ENCODE measurements at places on chromosomes 6 and 20.

DNA sequence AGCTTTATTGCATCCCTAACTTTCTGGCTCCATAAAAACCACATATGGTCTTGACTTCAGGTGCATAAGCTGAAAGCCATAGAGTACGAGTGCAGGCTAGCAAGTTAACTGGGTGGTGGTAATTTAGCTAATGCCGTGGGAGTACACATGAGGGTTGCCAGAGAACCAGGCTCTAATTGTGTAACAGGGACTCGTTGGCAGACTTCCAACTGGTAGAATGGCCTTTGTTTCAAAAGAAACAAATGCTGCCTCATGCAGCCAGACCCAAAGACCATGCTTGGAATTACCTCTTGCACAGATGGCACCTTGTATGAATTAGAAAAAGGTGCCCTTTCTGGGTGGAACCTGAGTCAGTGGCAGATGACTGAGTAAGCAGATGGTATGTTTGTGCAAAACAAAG is 73.2 kb downstream of the LY86 start:
- no peak for DNase-seq

DNA sequence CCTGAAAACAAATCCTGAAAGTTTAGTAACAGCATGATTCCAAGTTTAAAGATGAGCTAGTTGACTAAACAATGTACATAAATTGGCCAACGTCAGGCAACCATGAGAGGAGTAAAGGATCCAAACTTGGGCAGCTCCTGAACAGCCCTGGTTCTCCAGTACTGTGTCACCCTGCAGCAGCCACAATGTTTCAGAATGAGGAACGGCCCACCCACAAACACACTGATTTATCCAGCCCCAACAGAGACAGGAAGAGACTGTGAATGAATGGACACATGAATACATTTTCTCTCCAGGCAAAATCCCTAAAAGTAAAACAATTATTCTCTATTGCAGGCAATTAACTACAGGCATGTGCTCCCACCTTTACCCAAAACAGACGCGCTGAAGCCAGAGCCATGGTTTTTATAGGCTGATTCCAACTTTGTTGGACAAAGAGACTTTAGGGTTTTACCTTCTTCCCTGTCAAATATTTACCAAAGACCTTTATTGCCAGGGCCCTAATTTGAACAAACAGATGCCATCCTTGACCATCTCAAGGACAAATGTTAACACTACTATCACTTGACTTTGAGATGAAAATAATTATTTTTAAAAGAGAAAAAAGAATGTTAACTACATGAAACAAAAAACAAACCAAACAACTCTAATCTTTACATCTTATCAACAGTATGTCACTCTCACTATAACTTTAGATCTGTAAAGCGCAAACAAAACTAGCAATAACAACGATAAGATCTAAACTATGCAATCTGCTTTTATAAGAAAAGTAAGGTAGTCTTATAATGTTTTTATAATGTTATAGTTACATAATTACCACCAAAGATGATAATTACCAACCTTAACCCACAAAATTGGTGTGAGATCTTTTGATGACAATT is 22.9 kb downstream of the CNKSR3 start:
- no peak for DNase-seq

DNA sequence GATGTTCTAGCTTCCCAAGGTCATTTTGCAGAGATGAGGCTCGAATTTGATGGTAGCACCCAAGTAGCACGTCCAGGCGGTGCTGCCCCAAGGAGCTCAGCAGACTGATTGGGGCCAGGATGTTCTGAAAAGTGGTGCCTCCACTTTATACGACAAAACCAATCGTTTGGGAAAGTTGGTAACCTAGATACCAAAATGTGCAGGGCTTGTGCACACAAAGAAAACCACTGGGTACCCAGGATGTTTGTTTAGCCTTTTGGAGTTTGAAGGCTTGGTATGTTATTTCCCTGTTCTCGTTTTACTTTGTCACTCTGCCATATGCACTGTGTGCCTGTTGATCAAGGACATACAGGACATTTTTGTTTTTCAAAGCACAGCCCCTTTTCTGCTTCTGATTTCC is 40.7 kb upstream of the PBOV1 start:
- no peak for DNase-seq

GRCh38 chr6:145031962-145032361 is 703.4 kb downstream of the EPM2A start:
- no peak for DNase-seq

- DNase-seq: no peak
Measured at GRCh38 chr6:74250161-74250818, 554.3 kb downstream of the CD109 start.

- peak; percentile 49 for DNase-seq
Measured at GRCh38 chr20:1813101-1813529, 82.1 kb upstream of the SIRPA start.

GRCh38 chr6:36844232-36845170 is 5.3 kb upstream of the CPNE5 start:
- no peak for DNase-seq

GRCh38 chr6:33427585-33428223 is 7.8 kb downstream of the SYNGAP1 start:
- no peak for DNase-seq

DNA sequence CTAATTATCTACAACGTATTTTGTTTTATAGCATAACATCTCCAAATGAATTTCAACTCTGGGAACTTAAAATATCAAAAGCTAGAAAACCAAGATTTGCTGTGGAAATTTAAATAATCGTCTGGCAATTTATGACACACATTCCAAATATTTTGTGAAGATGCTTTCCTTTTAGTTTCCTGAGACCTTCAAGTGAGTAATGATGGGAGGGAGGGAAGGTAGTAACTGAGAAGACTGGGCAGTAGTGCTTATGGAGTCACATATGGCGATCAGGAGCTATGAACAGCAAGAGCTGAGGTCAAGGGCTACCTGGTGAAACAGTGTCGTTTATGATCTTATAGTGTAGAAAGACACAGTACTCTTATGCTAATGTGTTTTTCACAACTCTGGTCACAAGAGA is 178.2 kb upstream of the THEMIS start:
- DNase-seq: no peak

DNA sequence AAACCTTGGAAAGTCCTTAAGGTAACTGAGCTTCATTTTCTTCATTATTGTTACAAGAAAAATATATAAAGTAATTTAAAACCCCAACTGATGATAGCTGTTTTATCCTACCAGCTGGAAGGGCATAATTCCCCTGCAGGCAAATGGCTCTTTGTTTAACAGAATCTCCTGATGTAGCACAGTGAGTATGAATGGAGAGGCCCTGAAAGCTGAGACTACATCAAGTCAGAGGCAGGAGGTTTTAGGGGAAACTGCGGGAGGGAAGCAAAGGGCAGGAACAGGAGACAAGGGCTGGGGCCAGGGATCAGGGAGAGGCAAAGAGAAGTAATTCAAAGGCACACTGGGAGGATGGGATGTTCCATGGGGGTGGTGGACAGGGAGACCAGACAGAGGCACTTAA is 119.0 kb upstream of the LRFN2 start:
- DNase-seq: no peak

GRCh38 chr20:9280666-9281065 is 211.8 kb downstream of the PLCB4 start:
- no peak for DNase-seq

- DNase-seq: no peak
Measured at GRCh38 chr6:170137176-170137891, 153.5 kb downstream of the DLL1 start.

DNA sequence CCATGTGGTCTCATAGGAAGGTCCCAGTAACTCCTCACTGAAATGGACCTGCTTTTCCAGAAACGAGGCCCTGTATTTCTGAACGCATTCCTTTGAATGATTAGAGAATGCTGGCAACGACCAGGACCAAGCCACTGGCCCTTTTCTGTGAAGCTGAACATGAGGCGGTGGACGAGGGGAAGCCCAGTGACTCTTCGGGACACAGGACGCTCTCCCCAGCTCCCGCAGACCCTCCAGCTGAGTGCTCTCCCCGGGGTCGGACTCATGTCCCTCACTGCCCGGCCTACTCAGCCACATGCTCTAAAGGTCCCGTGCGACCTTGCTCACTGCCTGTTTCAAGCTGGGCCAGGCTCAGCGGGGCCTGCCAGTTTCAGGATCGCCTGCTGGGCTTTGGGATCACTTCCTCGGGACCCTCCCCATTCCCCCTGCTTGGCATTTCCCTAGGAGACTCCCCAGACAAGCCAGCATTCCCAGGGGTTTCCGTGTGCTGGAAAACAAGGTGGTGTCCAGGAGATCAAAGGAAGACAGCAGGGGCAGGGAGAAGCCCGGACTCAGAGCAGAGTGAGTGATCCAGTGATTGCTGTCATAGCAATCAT is 2.6 kb upstream of the CST9 start:
- no peak for DNase-seq

GRCh38 chr6:127276331-127276730 is 9.7 kb downstream of the RNF146 start:
- DNase-seq: no peak

DNA sequence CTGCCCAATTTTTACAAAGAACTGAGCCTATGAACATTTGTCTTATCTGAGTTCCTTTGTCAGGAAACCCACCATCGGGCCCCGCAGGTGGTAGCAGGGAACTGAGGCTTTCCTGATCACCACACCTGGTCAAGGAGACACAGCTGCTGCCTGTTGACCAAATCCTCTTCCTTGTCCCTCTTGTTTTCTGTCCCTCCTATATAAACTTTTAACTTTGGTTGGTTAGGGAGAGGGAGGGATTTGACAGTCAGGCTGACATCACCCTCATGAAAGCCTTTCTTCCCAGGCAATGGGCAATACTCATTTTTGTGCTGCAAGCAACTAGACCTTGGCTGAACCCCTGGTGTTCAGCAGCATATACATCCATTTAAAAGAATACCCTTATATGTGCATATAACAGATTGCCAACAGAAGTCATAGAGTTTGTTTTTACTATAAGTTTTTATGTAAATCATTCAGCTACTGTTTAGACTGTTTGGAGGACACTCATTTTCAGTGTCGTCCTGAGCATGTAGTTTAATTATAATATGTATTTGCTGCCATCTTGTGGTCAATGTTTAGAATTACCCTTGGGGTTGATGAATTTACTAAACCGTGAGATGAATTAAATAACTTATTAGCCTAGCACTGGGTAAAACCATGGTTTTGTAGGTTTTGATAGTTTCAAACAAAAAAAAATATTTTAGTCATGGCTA is 17.0 kb downstream of the CRISP1 start:
- DNase-seq: peak; percentile 32

DNA sequence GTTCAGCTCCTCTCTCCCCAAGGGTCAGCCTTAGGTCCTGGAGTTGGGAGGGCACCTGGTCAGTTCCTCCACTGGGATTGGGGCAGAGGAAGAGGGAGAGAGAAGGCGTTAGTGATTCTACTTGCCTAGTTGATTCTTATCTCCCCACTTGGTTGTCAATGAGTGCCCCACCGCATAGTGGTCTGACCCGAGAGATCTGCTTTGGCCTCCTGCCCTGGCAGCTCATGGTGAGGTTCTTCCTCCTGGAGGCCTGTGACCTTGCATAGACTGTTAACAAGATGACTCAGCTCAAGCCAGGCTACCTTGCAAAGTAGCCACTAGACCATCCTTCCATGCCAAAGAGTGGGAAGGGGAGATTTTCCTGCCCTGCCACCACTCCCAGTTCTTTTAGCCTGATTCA is 160.6 kb downstream of the TMEM200A start:
- DNase-seq: no peak

DNA sequence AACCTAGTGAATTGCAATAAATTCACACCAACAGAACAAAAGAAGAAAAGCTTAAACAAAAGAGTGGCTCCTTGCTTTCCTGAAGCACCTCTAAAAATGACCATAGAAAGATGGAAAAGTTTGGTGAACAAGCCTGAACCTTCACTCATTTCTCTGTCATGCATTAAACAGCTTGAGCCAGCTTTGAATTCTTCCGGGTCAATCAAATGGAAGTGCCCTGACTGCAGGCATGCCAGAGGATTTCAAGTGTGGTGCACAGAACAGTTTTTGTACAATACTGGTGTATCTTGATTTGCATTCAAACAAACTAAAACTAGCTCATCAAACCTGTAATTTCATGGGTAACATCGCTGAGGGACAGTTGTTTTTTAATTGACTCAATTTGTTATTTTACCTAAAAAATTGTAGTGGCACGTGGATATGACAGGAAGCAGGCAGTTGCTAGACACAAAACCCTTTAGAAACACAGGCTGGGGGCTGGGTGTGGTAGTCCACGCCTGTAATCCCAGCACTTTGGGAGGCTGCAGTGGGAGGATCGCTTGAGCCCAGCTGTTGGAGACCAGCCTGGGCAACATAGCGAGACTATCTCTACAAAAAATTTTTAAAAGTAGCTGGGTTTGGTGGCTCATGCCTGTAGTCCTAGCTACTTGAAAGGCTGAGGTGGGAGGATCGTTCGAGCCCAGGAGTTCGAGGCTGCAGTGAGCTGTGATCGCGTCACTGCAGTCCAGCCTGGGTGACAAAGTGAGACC is 9.1 kb downstream of the CASS4 start:
- DNase-seq: no peak

DNA sequence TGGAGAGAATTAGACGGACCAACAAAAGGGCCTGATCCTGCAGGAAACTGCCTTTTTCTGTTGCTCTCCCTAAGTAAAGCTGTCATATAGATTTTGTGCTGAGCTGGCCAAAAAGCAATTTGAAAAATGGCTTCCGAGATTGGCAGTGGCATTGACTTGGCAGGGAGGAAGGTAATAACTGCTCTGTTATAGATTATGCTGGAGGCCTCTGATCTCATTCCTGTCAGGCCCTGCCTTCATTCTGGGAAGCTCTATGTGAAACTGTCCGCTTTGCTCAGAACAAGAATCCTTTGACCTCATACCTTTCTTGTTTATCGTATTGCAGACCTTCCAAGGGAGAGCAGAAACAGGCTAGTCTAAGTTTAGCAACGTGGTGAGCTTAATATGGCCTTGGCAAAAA is 234.4 kb downstream of the PHACTR1 start:
- DNase-seq: no peak

DNA sequence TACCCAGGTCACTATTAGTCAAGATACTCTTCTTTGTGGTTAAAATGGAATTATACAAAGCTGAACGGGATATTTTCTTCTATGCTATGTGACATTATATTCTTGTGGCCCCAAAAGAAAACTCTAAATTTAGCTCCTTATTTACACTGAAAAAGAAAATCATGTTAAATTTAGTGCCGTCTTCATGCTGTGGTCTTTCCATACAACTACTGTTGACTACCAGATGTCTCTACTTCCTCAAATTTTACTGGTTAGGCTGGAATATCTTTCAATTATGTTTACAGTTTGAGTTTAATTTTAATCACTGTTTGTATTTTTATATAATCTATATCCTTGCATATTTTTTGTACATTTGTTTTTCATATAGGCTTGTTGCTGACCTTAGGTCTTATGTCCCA is 95.6 kb upstream of the FOXO3 start:
- DNase-seq: no peak

DNA sequence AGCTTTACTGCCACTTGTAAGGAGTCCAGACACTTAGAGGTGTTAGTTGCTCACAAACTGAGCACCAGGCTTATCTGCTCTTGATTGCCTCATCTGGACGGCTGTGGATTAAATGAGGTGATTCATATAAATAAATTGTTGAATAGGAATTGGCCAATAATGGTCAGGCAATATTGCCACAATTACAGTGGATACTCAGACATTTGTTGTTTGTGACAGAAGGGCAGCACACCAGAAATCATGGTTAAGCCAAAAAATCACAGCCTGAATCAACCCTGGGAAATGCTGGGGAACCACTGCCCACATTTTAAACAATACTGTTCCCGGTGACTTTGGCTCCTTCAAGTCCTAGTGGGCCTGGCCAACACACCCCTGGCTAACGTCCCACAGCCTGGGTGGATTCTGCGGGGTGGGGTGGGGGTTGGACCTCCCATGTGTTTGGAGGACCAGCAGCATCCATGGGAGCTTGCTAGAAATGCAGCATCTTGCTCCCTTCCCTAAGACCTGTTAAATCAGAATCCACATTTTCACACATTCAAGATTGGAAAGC is 29.5 kb upstream of the SPDEF start:
- peak; percentile 20 for DNase-seq

Data from astrocyte of the cerebellum (primary cell).